ENCODE measurements at places on chromosomes 2 and 18. TPM values are rescaled to one million over a fixed set of nuclear protein-coding genes. Genes with fewer than 3 reads are reported as not detected.

DNA sequence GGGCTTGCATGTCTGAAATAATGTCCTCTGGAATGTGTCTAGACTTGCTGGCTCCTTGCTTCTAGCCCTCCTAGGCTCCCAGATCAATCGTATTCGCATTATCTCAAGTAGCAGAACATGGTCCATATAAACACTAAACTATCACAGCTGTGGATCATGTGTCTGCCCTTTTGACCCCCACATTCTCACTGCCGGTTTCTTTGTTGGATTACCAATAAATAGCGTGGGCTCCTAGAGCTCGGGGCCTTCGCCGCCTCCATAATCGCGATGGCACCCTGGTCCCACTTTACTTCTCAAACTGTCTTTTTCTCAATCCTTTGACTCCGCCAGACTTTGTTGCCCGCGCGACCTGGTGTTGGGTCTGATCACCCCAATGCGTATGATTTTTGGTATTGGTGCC, 6.3 kb upstream of the SCYGR8 start:
- no peaks in the 10 kb centered on the region for H3K36me3 ChIP-seq
- no peak overlapping the region for H3K27ac ChIP-seq
- H3K4me3 ChIP-seq, result no peak overlapping the region
- no peaks in the 10 kb centered on the region for H3K27me3 ChIP-seq
- H3K4me1 ChIP-seq, result no peaks in the 10 kb centered on the region

- H3K4me3 ChIP-seq, result no peak overlapping the region
- H3K36me3 ChIP-seq, result no peaks in the 10 kb centered on the region
- DNase-seq, result no peak
These were observed 293.9 kb downstream of the KIAA1328 start for GRCh38 chr18:37122877-37123276.

DNA sequence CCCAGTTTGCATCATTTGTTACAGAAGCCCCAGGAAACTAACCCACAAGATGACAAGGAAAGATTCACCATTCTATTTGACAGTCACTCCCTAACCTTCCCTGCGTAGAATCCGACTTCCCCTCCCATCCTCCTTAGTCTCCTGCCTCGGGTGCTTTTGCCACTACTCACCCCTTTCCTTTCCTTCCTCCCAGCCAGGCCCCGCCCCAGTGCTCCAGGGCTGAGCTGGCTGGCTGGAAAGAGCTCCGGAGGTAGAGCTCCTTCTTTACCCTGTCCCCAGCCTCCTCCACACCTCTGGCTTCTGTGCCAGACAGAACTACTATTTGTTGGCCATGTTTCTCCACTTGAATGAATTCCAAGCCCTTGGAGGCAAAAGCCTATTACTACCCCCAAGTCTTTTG, 317.6 kb upstream of the NCKAP5 start:
- no peak overlapping the region for H3K27ac ChIP-seq
- DNase-seq, result no peak
- no peaks in the 10 kb centered on the region for H3K36me3 ChIP-seq
- no peak overlapping the region for H3K4me3 ChIP-seq
- H3K27me3 ChIP-seq, result no peaks in the 10 kb centered on the region
- H3K4me1 ChIP-seq, result no peaks in the 10 kb centered on the region

DNA sequence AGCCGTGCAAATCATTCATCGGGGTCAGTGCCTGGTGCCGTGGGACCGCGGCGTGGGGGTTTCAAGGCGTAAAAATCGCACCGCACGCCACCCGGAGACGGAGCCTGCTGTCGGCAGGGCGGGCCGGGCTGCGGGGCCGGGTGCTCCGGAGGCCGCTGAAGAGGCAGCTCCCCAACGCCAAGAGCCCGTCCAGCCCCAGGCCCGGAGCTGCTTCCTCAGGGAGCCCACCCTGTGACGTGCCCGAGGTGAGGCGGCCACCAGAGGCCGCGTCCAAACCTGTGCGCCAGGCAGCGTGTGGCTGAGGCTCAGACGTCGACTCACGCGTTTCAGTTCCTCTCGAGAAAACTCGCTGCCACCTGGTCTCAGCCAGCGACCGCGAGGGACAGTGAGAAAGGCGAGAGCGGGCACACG, 98.1 kb downstream of the NFATC1 start:
- no peak overlapping the region for H3K4me3 ChIP-seq
- DNase-seq, result no peak

- H3K27ac ChIP-seq, result no peak overlapping the region
- no peak for DNase-seq
- no peak overlapping the region for H3K4me3 ChIP-seq
These were observed 21.6 kb downstream of the ZSWIM2 start for GRCh38 chr2:186827411-186827810.

NTSR2 gene
- total RNA-seq, result not detected

CREB1 gene
- 95.9 TPM for total RNA-seq

DNA sequence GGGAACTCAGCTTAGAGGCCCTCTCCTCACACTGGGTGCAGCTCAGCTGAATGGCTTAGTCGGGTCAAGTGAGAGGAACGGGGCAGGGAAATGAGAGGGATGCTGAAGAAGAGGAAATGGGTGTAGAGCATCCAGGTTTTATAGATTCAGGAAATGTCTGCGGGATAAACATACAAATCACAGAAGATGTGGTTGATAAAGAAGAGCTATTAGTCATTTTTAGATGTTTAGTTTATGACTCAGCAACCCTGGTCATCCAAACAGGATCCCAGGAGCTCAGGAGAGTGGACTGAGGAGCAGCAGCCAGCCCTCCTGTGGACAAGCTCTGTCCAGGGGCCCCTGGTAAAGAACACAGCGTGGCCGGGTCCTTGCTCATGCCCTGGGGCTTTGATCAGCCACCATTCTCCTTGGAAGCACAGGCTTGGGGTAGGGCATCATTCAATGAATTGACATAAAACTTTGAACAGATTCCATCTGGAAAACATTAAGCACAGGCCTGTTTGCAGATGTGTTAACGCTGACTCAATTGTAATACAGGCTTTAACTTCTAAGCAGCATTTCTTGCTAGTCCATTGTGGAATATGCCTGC, 83.0 kb downstream of the NPAS2 start:
- H3K27me3 ChIP-seq, result no peaks in the 10 kb centered on the region
- H3K27ac ChIP-seq, result no peak overlapping the region
- no peaks in the 10 kb centered on the region for H3K4me1 ChIP-seq
- H3K4me3 ChIP-seq, result no peak overlapping the region

- H3K4me1 ChIP-seq, result no peaks in the 10 kb centered on the region
- H3K27me3 ChIP-seq, result no peaks in the 10 kb centered on the region
- DNase-seq, result no peak
These were observed 601.1 kb upstream of the NRXN1 start for GRCh38 chr2:51633073-51633472.

DNA sequence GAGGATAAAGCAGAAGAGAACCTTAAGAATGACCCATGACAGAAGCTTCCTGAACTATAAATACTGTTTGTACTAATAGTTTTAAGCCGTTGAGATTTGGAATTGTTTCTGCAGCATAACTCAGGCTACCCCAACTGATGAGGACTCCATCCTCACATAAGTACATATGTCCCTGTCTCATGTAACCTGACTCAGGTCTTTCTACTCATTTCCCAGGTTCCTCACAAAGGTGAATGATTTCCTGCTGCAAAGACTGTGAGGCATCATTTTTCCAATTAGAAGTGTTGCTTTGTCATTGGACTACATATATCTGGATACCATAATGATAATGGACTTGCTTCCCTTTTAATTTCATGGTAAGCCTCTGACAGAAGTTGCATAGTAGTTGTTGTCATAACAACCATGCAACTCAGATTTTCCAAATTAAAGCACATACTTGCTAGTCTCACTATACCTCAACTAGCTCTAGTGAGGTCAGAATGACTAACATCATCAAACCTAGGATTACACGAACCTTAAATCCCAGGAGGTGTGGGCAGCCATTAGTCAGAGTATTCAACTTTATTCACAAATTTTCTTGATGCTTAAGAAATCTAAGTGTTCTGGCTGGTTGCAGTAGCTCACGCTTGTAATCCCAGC, 38.0 kb upstream of the NEDD4L start:
- H3K27me3 ChIP-seq, result peaks cover 2% of the 10 kb centered on the region
- H3K4me3 ChIP-seq, result no peak overlapping the region
- no peaks in the 10 kb centered on the region for H3K36me3 ChIP-seq
- H3K27ac ChIP-seq, result no peak overlapping the region

ZNF385B gene
- not detected for total RNA-seq

FIGN gene
- total RNA-seq, result not detected

DNA sequence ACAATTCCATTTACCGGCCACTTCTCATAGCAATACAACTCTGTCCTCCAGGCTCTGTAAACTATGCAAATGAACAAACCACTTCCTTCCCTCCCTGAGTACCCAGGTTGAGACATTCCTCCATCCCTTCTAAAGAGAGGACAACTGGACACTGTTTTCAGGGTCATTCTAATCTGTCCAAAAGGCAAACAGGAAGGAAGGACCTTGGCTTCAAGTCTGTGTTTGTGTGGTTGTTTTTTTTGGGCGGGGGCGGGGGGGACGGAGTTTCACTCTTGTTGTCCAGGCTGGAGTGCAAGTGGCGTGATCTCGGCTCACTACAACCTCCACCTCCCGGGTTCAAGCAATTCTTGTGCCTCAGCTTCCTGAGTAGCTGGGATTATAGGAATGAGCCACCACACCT, 3.3 kb downstream of the TFCP2L1 start:
- no peak overlapping the region for H3K27ac ChIP-seq
- peaks cover 3% of the 10 kb centered on the region for H3K4me1 ChIP-seq
- no peak for DNase-seq
- peaks cover 5% of the 10 kb centered on the region for H3K27me3 ChIP-seq
- H3K36me3 ChIP-seq, result no peaks in the 10 kb centered on the region

- no peaks in the 10 kb centered on the region for H3K36me3 ChIP-seq
- H3K27me3 ChIP-seq, result peaks cover 2% of the 10 kb centered on the region
- H3K4me1 ChIP-seq, result peaks cover 19% of the 10 kb centered on the region
- peak within 1 kb of the TSS; percentile 26 for H3K4me3 ChIP-seq
These were observed at the start of gene MYCN for GRCh38 chr2:15939854-15940660. Gene MYCN, plus strand, starts transcription at chr2:15940550. Its CDS starts 1,515 bp downstream, at chr2:15942065.

- peaks cover 13% of the 10 kb centered on the region for H3K4me1 ChIP-seq
- H3K36me3 ChIP-seq, result no peaks in the 10 kb centered on the region
- no peak within 1 kb of the TSS for H3K27ac ChIP-seq
- peaks cover 14% of the 10 kb centered on the region for H3K27me3 ChIP-seq
These were observed at the start of gene ERICH2 for GRCh38 chr2:170770008-170770605. Gene ERICH2, plus strand, starts transcription at chr2:170770378. Its CDS starts 304 bp downstream, at chr2:170770682.

- H3K36me3 ChIP-seq, result peaks cover 20% of the 10 kb centered on the region
- DNase-seq, result no peak
- H3K4me3 ChIP-seq, result no peak overlapping the region
- H3K27me3 ChIP-seq, result no peaks in the 10 kb centered on the region
These were observed 11.9 kb downstream of the BCL2 start for GRCh38 chr18:63307551-63308200.

TANC1 gene
- total RNA-seq, result 0.57 TPM

C18orf63 gene
- not detected for total RNA-seq

GRCh38 chr2:220940646-220941045, 631.5 kb downstream of the EPHA4 start:
- no peaks in the 10 kb centered on the region for H3K4me1 ChIP-seq
- H3K4me3 ChIP-seq, result no peak overlapping the region
- no peaks in the 10 kb centered on the region for H3K36me3 ChIP-seq
- peaks cover 3% of the 10 kb centered on the region for H3K27me3 ChIP-seq
- DNase-seq, result no peak

TMEM163 gene
- 0.19 TPM for total RNA-seq

GPR55 gene
- total RNA-seq, result 7.8 TPM

GRCh38 chr2:110173523-110173922, 31.3 kb downstream of the NPHP1 start:
- H3K4me3 ChIP-seq, result no peak overlapping the region
- DNase-seq, result no peak
- no peaks in the 10 kb centered on the region for H3K4me1 ChIP-seq

SP100 gene
- 188 TPM for total RNA-seq

NETO1 gene
- total RNA-seq, result 0.19 TPM

DNA sequence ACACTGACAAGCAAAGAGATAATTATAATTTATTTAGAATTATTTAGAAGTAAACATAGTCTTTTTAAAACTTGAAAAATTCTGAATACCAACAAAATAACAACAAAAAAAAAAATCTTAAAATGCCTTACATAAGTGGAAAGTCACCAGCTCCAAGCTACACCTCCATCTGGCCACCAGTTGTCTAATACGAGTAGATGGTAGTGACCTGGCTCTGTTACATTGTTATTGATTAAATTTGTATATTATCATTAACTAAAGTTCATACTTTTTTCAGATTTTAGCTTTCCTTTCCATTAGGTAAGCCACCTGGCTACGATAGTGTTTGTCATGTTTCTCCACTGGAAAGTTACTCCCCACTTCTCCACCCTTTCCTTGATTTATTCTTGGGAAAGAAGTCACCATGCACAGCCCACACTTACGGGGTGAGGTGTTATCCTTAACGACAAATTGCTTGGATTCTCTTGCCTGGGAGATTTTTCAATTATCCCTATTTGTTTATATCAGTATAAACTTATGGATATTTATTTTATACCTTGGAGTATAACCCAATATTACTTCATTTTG, 464.5 kb upstream of the CHAC2 start:
- H3K27ac ChIP-seq, result no peak overlapping the region
- H3K36me3 ChIP-seq, result no peaks in the 10 kb centered on the region
- no peak for DNase-seq
- H3K4me3 ChIP-seq, result no peak overlapping the region
- H3K27me3 ChIP-seq, result no peaks in the 10 kb centered on the region
- H3K4me1 ChIP-seq, result no peaks in the 10 kb centered on the region

DNA sequence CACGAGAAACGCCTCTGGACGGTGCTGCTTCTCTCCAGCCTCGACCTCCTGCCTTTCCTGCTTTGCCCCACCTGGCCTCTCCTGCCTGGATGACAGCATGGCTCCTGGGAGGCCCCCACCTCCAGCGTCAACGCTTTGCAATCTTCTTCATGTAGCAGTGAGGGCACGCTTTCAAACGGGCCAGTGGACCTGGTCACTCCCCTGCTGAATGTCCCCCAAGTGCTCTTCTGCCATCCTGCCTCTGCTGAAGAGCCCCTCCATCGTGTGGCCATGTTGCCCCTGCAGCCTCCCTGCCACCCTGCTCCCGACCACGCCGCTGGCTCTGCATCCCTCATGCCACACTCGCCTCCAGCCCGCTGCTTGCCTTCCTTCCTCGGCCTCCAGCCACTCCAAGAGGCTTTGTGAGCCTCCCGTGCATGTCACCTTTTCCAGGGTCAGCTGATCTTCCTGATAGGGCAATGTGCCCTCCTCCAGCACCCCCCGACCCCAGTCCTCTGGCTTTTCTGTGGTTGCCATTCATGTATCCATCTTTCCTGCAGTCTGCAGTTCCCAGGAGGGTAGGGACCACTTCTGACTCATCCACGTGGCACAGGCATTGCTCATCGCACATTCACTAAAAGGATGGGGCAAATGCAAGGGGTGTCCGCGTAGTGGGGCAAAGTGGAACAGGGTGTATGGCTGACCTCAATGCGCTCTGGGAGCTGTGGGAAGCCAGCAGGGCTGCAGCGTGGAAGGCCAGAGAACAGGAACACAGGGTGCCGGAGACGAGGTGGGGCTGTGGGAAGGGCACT, 268.8 kb downstream of the TWIST2 start:
- H3K36me3 ChIP-seq, result peaks cover 19% of the 10 kb centered on the region
- no peak overlapping the region for H3K4me3 ChIP-seq
- no peaks in the 10 kb centered on the region for H3K27me3 ChIP-seq
- no peak overlapping the region for H3K27ac ChIP-seq
- no peak for DNase-seq
- peaks cover 7% of the 10 kb centered on the region for H3K4me1 ChIP-seq

Data from T-cell (primary cell).